ENCODE measurements at places on chromosomes 5 and 9. TPM values are rescaled to one million over a fixed set of nuclear protein-coding genes. Genes with fewer than 3 reads are reported as not detected.

ANKRA2 gene
- 23.8 TPM for total RNA-seq

APBA1 gene
- 9.8 TPM for total RNA-seq

F12 gene
- 0.89 TPM for total RNA-seq

ORM1 gene
- total RNA-seq = not detected

RALGDS gene
- total RNA-seq = 40.5 TPM

IL5 gene
- not detected for total RNA-seq

TOR1B gene
- total RNA-seq = 58.2 TPM

AUH gene
- total RNA-seq = 20.8 TPM

PNPLA7 gene
- total RNA-seq = 0.59 TPM

C5 gene
- 1.5 TPM for total RNA-seq

HCN1 gene
- total RNA-seq = not detected

GZMA gene
- not detected for total RNA-seq

TRIM23 gene
- 30.8 TPM for total RNA-seq

PDZD2 gene
- total RNA-seq = under 0.01 TPM

C5orf24 gene
- total RNA-seq = 73.2 TPM

AGGF1 gene
- 25.8 TPM for total RNA-seq

ALDOB gene
- not detected for total RNA-seq

PCAT7 gene
- total RNA-seq = 0.30 TPM

SH3PXD2B gene
- 51.0 TPM for total RNA-seq

EPB41L4A gene
- 3.2 TPM for total RNA-seq

SUSD1 gene
- total RNA-seq = 37.4 TPM

FSTL4 gene
- not detected for total RNA-seq

ERMP1 gene
- total RNA-seq = 31.0 TPM

CDC20B gene
- total RNA-seq = not detected

GTF3C4 gene
- total RNA-seq = 11.0 TPM

OBP2B gene
- total RNA-seq = not detected

SLC6A3 gene
- not detected for total RNA-seq

ANKRD55 gene
- under 0.01 TPM for total RNA-seq

HBEGF gene
- 27.0 TPM for total RNA-seq

GPSM1 gene
- total RNA-seq = 38.6 TPM

GCNT4 gene
- 0.23 TPM for total RNA-seq

DBH gene
- not detected for total RNA-seq

MELK gene
- total RNA-seq = 3.0 TPM

SLC6A18 gene
- not detected for total RNA-seq

RLN2 gene
- total RNA-seq = not detected

EQTN gene
- not detected for total RNA-seq

NEUROG1 gene
- total RNA-seq = not detected

CAMK4 gene
- 10.3 TPM for total RNA-seq

IL12B gene
- total RNA-seq = not detected

TLX3 gene
- total RNA-seq = not detected

SLCO4C1 gene
- not detected for total RNA-seq

TNC gene
- 206 TPM for total RNA-seq

CXCL14 gene
- 0.97 TPM for total RNA-seq

KCNV2 gene
- total RNA-seq = not detected

CDKN2B-AS1 gene
- 6.5 TPM for total RNA-seq
